ENCODE measurements at places on chromosomes 12 and 14.
A peak's percentile ranks its signal among the peaks of the same experiment; 100 is the strongest.

DNA sequence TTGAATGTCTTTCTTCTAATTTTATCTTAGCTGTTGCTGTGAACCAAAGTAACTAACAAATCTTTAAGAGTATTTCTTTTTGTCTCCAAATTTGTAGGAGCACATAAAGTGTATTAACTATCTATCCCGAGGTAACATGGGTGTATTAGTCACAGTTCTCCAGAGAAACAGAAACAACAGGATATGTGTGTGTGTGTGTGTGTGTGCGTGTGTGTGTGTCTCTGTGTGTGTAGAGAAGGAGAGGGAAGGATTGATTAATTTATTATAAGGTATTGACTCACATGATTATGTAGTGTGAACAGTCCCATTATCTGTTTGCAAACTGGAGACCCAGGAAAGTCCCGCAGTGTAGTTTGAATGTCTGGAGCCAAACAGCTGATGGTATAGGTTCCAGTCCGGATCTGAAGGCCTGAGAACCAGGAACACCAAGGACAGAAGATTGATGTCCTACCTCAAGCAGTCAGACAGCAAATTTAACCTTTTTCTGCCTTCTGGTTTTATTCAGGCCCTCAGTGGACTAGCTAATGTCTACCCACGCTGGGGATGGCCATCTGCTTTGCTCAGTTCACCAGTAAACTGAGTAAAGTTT lies 14.4 kb downstream of the G2E3 start:
- no peak for DNase-seq

DNA sequence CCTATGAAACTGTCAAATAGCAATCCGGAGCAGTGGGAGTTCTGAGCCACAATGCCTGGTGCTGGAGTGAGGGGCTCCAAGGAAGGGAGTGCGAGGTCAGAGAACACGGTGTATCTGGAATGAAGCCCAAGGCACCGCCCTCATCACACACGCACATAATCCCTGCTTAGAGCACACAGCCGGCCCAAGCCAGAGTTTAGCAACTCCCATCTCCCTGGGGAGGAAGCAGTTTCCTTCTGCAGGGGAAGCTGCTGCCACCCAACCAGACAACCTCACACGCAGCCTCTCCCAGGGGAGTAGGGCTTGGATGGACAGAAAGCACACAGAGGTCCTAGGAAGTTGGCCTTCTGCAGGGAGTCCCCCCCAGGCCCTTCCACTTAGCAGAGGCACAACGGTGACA lies 31.3 kb downstream of the ACTN1 start:
- no peak for DNase-seq

GRCh38 chr12:95882080-95882479 lies 23.3 kb downstream of the SNRPF start:
- no peak for DNase-seq

- no peak for DNase-seq
Measured at GRCh38 chr12:132772606-132773005, 11.0 kb upstream of the ANKLE2 start.

DNA sequence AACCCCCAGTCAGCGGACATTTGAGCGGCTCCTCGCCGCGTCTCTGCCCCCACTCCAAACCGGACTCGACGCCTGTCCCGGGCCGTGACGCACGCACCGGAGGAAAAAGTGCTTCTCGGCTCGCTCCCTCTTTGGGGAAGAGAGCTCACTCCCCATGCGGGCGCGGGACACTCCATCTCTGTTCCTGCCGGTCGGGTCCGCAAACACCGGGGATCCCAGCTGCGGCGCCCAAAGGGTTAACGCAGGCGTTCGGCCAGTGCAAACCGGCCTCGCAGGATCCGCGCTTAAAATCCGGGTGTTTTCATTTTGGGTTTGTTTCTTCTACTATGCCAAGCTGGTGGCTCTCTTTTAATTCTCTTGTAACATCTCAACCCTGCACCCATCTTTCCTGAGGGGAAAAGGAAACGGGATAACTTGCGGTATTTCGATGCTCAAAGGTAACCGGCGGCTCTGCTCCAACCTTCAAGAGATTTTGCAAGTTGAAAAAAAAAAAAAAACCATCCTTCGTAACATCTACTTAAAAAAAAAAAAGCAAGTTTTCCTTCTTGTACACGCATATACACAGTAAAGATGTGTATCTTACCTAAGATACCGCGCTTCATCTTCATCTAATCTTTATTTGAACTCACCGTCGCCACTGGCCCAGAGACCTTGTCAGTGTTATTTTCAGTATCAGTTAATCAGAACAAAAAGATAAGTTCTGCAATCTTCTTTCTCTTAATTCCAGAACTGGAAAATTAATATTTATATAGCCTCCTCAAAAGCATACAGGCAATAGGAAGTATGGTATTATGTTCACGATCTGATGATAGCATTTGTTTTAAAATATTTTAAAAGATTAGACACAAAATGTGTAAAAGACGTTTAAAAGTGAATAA lies 1.6 kb upstream of the ATP2B1 start:
- DNase-seq: peak; percentile 56

GRCh38 chr14:99891900-99892299 lies 98.7 kb downstream of the EML1 start:
- peak; percentile 42 for DNase-seq

DNA sequence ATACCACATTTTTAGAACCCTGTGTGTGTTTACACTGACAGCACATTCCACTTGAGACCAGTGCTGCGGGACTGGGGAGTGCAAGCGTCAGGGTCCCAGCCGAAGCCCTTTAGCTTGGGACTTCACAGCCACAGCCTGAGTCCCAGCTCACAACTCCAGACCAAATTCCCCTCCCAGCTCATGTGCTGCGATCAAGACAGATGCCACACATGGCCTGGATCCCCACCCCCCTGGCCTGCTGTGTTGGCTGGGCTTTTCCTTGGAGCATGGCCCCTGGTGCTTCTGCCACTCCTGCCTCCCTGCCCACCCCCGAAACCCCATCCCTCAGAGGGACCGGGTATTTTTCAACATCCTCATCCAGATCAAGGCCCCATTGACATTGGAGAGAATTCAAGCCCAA lies 63.7 kb downstream of the WDR20 start:
- DNase-seq: no peak

DNA sequence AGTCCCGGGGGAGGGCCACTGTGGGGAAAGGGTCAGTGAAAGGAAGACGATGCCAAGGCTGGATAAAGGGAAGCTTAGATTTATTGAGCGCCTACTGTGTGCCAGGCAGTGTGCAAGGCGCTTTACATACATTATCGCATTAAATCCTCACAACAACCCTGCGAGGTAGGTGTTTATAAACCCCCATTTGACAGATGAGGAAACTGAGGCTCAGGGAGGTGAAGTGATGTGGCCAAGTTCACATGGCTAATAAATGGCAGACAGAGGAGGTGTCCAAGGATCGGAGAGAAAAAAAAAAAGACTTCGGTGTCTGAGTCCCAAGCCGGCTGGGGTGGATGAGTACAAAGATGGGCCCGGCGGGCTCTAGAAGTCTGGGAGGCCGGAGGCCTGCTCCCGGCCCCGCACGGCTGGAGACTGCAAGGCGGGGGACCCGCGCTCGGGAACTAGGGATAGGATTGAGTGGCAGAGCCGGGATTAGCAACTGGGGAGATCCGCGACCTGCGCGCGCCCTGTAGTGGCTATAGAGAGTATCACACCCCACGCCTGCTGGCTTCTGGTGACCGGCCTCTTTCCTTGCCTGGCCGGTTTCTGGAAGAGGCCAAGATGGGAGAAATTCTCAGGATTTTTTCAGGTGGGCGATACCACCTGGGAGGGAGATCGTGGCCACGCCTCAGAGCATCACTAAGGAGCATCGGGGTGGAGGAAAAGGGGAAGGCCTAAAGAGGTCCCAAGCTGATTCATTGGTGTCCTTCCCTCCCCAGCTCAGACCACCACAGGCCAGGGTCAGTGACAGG lies 3.9 kb downstream of the DDN start:
- DNase-seq: peak; percentile 87

DNA sequence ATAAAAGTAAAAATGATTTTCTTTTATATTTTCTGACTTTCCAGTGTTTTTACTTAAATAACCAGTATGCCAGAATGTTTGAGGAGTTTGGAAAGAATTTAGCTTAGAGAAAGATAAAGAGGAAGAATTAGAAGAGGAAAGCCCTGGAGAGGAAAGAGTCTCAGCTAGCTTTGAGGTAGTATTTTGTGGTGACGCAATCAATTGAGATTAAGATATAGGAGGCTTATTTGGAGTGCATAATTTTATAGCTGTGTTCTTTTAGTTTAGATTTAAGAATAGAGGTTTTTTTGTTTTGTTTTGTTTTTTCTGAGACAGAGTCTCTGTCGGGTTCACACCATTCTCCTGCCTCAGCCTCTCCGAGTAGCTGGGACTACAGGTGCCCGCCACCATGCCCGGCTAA lies 18.1 kb downstream of the CLEC2B start:
- no peak for DNase-seq

DNA sequence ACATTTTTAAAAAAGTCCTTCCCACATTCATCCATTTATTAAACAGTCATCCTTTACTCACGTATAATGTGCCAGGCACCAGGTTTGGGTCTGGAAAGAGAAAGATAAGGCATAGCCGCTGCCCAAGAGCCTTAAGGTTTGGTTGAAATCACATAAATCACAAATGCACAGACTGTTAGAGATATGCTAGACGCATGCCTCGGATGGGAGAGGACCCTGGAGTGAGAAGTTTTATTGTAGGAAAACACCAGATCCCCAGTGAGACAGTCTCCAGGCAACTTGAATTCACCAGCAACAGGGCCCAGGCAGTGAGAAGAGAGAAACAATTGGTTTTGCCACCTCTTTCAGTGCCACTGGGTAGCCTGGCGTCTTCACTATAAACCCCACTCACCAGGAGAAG lies 305.9 kb upstream of the AMIGO2 start:
- no peak for DNase-seq

DNA sequence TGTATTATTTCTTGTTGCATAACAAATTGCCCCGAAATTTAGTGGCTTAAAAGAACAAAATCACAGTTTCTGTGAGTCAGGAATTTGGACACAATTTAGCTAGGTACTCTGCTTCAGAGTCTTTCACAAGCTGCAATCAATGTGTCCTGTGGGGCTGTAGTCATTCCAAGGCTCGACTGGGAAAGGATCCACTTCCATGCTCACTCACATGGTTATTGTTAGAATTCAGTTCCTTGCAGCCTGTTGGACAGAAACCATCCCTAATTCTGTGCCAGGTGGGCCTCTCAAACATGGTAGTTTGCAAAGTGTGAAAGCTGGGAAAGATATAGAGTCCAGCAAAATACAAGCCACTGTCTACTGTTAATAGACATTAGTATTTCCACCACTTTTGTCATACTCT lies 59.7 kb upstream of the ARID2 start:
- DNase-seq: no peak

- DNase-seq: peak; percentile 8
Measured at GRCh38 chr14:34436960-34437728, 24.9 kb downstream of the SPTSSA start.

- no peak for DNase-seq
Measured at GRCh38 chr12:7319930-7320329, 16.1 kb downstream of the ACSM4 start.

GRCh38 chr12:28035500-28035899 lies 63.0 kb upstream of the PTHLH start:
- DNase-seq: no peak

- no peak for DNase-seq
Measured at GRCh38 chr12:121176826-121177529, 33.0 kb upstream of the P2RX4 start.

DNA sequence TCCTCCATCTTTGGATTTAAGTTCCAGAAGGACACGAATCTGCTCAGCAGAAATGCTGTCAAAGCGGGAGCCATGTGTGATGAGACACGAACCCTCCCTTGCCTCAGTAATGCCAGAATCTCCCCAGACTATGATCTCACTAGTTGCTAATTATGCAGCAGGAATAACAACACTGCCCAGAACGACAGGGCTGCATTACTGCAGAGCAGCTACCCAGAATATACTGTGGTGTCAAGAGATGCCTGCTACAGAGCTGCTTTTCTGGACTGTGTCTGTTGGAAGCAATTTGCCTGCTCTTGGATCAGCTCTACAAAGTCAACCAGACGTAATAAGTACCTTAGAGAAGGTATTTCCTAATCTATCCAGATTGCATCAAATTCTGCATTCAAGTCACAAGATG lies 5.5 kb downstream of the CSRNP2 start:
- DNase-seq: peak; percentile 67

DNA sequence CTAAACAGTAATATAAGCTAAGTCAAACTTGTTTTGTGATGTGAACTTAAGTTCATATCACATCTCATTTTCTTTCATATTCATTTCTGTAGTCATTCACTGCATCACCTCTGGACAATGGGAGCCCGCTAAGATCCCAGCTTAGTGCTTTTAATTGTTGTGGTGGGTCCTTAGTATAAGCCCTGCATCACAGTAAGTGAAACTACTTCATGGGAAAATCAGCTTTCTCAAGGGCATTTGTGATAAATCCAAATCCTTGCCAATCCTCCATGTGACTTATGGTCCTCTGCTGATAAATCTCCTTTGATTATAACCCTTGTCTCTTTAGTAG lies 98.3 kb downstream of the PLEKHA5 start:
- DNase-seq: no peak

GRCh38 chr14:23381871-23382270 lies 5.0 kb downstream of the CMTM5 start:
- no peak for DNase-seq

DNA sequence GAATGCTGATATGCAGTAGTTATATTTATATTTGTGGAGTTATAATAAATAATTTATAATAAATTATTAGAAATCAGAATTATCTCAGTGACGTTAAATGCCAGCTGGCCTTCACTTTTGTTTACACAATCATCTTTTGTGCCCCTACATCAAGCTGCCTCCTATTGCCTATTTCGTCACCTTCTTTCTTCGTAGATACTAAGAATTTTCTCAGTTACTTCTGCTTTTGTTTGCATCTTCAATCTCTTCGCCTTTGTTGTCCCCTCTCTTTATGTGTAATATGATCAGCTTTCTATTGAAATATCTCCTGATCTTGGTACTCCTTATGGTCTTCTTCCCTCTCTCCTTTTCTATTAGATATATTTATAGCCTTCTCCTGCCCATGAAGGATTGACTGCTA lies 197.0 kb downstream of the ERC1 start:
- DNase-seq: no peak

GRCh38 chr12:52535574-52535973 lies 15.4 kb upstream of the KRT5 start:
- no peak for DNase-seq

- DNase-seq: no peak
Measured at GRCh38 chr14:95003099-95003960, 154.0 kb downstream of the DICER1 start.

GRCh38 chr12:93173178-93173957 lies 204.4 kb upstream of the NUDT4 start:
- DNase-seq: no peak

GRCh38 chr12:26762186-26762585 lies 70.8 kb downstream of the ITPR2 start:
- no peak for DNase-seq

DNA sequence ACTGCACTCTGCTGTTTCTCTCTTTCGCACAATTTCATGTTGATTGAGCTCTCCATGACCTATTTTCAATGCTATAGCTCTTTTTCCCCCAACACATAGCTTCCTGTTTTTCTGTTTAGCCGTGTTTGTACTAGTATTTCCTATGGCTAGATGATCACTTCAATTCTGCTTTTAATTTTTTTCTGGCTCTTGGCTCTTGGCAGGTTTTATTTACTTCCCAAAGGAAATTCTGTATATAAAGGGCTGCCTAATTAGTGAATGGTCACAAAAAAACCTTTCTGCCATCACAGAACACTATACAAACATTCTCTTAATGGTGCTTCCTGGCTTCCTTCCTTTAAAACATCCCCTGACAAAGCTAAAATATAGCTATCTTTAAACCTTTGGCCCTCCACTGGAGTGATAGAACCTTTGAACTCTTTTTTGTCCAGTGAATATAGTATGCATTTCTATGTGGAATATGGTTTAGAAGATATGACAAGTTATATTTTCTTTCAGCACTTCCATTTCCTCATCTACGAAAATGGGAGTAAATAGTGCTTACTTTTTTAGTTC lies 88.2 kb downstream of the RASSF9 start:
- no peak for DNase-seq
